Naive thymus-derived CD8-positive, alpha-beta T cell (primary cell): ENCODE measurements at places on chromosomes 12 and 14.

GRCh38 chr12:28938581-28939235, 210.4 kb upstream of the FAR2 start:
- no peak for DNase-seq

GRCh38 chr14:30551460-30551859, 7.5 kb upstream of the G2E3 start:
- no peak for DNase-seq

GRCh38 chr14:89910691-89911009, 43.9 kb downstream of the EFCAB11 start:
- no peak for DNase-seq

GRCh38 chr12:89194683-89195082, 157.6 kb downstream of the DUSP6 start:
- no peak for DNase-seq

- no peak for DNase-seq
These were observed 8.0 kb downstream of the SCNN1A start for GRCh38 chr12:6367065-6367968.

DNA sequence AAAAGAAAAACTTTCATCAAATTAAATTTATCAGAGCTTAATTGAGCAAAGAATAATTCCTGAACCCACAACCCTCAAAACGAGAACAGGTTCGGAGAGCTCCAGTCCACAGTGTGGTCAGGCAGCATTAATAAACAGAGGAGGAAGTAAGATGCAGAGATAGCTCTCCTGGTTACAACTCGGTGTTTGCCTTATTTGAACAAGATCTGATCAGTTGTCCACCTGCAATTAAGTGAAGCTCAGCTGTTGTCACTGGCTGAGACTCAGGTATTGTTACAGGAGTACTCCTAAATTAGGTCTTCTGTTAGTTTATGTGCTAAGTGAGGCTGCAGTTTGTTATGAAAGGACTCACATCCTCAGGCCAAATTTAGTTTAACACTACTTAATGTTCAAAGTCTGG, 451.4 kb upstream of the PDE3A start:
- no peak for DNase-seq

DNA sequence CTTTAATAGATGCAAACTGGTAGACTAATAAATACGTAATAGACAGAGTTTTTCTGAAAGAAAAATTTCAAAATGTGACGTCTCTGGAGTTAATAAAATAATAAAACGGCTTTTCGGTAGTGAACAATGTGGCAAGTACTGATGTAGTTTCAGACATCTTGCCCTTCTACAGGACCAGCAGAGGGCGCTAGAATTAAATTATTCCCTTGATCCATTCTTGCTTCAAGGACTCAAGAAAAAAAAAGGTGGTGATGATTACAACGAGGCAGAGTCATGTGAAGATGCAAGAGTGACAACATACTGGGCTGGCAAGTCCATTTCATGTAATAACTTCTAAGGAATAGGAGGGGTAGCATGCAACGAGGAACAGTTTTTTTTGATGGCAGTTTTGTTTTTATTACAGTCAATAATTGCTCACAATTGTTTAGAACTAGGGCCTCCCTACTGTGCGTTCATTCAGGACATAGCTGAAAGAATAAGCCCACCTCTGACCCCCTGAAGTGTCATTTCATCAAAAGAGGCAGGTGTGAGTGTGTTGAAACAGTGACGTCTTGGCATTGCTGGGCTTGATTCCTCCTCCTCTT, 101.0 kb upstream of the GZMB start:
- DNase-seq: peak; percentile 32

DNA sequence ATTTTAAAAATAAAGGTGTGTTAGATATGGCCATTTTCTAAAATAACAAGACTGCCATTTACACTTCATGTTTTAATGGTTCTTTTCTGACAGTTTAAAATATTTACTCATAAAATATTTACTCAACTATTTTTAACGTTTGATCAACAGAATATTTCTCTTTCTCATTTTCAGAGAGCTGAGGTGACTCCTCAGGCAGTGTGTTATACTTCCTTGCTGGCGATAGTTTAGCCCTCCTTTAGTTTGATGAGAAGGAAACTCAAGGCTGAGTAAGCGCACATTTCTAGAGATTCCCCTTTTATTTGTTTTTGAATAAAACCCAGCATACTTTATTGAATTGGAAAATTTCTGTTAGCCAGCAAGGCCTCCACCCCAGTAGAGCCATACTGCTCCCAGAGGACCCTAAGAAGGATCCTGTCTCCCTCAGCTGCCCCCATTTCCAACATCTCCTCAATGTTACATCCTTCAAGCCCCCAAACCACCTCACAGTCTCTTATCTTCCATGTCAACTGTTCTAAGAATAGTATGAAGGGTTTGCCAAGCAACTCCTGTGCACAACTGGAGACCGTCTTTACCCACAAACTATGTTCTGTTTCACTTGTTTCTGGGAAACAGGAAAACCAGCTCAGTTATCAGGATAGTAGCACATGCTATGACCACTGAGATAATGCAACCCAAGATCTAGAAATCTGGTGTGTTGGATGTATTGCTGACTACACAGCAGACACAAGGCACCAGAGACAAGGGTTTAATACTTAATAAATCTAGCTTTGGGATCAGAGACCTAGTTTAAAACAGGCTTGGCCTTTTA, 129.5 kb downstream of the STXBP6 start:
- no peak for DNase-seq

- no peak for DNase-seq
These were observed 138.8 kb upstream of the RASSF8 start for GRCh38 chr12:25819691-25820090.

- DNase-seq: no peak
These were observed 15.5 kb downstream of the PKP2 start for GRCh38 chr12:32881107-32881506.

DNA sequence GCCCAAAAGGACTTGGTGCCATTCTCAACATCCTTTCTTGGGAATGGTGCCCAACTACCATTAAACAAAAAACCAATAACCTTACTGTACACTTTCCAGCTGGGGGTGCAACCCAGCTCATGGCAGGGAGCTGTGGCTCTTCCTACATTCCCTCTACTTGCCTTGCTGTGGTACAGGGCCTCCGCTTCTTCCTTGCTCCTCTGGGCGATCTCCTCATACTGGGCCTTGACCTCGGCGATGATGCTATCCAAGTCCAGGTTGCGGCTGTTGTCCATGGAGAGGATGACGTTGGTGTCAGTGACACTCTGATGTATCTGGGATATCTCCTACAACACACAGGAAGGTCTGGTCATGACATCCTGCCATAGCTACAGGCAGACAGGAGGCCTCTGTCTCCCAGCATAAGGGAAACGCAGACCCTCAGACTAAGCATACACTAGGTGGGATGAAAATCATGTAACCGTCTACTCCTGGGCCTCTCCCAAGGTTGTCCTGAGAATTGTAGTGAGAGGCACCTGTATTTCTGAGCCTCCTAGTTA, 3.9 kb downstream of the KRT2 start:
- DNase-seq: no peak

DNA sequence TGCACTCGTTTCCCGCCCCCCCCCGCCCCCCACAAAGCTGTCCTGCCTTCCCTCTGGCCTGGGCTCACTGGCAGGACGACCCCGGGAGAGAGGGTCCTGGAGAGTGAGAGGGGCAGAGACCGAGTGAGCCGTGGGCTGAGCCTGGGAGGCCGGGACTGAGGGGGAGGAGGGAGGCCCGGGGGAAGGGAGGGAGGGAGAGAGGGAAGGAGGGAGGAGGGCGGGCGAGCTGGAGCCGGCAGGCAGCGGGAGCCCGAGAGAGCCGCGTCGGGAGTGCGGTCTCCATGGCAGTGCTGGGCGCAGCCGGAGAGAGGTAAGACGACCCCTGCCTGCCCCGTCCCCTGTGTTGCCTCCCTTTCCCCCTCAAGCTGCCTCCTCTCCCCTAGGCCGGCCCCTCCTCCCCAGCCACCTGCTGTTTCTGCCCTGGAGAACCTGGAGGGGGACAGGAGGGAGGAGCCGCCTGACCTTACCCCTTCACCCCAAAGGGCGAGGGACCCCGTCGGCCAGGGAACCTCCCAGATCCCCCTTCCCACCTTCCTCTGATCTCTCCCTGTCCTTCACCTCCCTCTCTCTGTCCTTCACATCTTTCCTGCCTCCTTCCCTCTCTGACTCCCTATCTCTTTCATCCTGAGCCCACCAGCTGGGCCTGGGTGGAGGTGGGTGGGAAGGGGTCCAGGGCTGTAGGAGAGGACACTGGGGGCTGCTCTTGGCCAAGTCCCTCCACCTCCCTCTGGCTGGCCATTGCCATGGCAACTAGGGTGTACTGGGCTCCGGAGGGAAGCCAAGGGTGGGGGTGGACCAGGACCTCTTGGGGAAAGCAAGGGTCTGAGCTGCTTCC, at the start of gene GPR162:
TSS of gene GPR162 (plus strand) at position 231 of the 835 bp plus-strand sequence. CDS start 2,078 bp downstream, outside the sequence.
- DNase-seq: no peak

GRCh38 chr12:107325075-107325608, 231.8 kb upstream of the CRY1 start:
- no peak for DNase-seq

DNA sequence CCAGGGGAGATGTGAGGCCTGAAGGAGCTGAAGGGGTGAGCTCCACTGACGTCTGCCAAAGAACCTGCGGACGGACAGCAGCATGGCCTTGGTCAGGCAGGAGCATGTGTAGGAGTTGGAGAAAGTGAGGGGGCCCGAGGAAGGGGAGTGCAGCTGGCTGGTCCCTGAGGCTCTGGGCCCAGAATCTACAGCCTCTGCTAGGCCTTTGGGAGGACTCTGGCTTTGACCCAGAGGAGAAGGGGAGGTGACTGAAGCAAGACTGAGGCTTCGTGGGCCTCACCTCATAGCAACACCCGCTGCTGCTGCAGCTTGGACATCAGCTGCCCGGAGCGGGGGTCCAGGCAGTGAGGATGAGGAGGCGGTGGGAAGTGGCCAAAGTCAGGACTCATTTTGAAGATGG, 216.6 kb upstream of the FKBP4 start:
- no peak for DNase-seq

- DNase-seq: no peak
These were observed 469.6 kb downstream of the RGS6 start for GRCh38 chr14:72401632-72402376.

GRCh38 chr14:63428486-63428885, 109.8 kb upstream of the GPHB5 start:
- DNase-seq: no peak

GRCh38 chr12:25764409-25764808, 194.1 kb upstream of the RASSF8 start:
- no peak for DNase-seq
